ENCODE measurements at places on chromosomes 1 and 21.

DNA sequence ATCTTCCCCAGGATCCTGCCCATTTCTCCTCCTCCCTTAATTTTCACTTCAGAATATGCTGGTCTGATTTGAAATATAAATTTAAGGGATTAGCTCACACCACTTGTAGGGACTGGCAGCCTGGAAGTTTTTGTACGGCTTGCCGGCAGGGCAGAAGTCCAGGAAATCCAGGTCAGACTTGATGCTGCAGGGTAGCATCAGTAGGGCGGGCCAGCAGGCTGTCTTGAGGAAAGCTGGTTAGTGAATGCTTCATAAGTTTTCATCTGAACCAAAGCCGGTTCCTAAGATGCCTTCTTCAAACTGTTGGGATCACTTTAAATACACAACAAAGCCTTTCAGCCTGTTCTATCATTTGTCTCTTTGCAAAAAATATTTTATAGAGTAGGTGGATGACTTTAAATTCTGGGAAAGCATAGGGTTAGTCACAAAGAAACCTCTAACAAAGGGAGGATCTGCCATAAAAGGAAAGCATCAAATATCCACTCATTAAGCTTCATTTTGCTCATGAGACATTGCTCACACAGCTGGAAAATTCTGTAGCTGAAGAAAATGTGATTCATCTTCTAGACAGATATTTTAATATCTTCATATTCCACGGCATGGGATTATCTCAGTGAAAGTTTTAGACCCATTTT, 90.7 kb upstream of the GFI1 start:
- DNase-seq, result no peak

- DNase-seq, result no peak
Observed at GRCh38 chr1:176879784-176880620, 284.5 kb downstream of the ASTN1 start.

DNA sequence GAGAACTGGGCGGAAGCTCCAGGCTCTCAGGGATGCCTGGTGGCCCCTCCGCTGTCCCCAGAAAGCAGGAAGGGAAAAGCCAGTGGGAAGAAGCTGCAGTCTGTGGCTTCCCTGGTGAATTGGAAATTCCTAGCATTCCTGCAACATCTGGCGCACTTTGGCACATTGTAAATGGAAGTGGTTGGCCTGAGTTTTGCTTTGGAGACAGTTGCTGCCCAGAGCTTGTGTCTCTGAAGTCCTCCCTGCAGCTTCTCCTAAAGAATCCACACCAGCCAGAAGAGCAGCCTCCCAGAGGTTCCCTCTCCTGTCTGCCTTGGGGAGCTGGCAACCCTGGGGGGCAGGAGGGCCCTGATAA, 48.2 kb downstream of the ARHGEF10L start:
- DNase-seq, result no peak

DNA sequence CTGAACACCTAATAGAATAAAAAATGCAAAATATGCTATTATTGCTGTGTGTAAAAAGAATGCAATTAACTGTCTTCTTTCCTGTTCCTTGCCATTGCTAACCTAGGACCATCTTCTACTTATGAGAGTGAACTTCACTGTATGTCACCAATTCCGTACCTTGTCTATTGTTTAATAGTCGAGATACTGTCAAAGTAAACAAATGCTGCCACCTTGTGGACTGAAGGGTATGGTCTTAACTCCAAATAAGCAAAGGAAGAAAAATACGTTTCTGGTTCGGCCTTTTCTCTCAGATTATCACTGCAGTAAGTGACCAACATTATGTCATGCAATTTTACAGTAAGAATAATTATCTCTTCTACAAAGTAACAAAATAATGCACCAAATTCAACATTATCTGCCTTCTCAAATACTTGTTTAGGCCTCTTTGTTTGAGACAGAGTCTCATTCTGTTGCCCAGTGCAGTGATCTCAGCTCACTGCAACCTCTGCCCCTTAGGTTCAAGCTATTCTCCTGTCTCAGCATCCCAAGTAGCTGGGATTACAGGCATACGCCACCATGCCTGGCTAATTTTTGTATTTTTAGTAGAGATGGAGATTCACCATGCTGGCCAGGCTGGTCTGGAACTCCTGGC, 133.4 kb downstream of the COP1 start:
- DNase-seq, result no peak

- DNase-seq, result no peak
Observed at GRCh38 chr21:44993321-44994046, 53.7 kb downstream of the SLX9 start.

- DNase-seq, result no peak
Observed at GRCh38 chr1:41720861-41721410, 197.8 kb downstream of the HIVEP3 start.

- DNase-seq, result no peak
Observed at GRCh38 chr1:182952677-182953444, at the start of gene SHCBP1L. Gene SHCBP1L (minus strand): TSS chr1:182953166. CDS start chr1:182953133, 33 bp downstream.

- DNase-seq, result no peak
Observed at GRCh38 chr21:42739061-42739931, 85.9 kb downstream of the PDE9A start.

- no peak for DNase-seq
Observed at GRCh38 chr1:83029050-83029449, 969.9 kb downstream of the TTLL7 start.

GRCh38 chr1:44890007-44890406, 47.0 kb upstream of the PTCH2 start:
- DNase-seq, result no peak

GRCh38 chr1:108533351-108534083, 26.4 kb upstream of the EEIG2 start:
- DNase-seq, result no peak

- DNase-seq, result no peak
Observed at GRCh38 chr1:35675773-35676172, 34.4 kb upstream of the PSMB2 start.

DNA sequence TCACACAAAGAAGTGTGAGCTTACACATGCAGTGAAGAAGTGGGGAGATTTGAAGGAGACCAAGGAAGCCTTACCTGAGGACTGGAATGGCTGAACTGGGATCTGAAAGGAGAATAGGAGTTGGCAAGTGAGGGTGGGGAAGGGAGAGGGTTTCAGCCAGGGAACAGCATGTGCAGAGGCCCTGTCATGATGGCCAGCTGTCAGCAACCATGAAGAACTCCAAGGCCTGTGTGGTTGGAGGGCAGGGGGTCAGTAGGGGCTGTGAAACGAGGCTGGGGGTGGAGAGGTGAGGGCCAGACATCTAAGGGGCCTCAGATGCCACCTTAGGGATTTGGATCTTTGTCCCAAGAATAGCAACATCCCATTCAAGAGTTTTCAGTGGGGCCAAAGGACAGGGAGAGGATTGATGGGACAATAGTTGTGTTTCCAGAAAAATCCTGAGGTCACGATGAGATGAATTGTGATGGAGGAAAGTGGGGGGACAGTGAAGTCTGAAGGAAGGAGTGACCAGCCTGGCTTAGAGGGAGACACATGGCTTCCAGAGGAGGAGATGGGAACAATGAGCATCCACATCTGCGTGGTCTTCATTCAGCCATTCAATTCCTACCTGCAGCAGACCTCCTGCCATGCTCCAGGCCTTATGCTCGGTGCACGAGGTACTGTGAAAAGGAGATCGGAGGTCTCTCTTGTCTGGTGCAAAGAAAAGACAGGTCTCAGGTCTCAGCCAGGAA, 187.6 kb downstream of the MATN1 start:
- DNase-seq, result no peak

GRCh38 chr1:198680174-198680875, 41.5 kb downstream of the PTPRC start:
- DNase-seq, result no peak

- no peak for DNase-seq
Observed at GRCh38 chr21:33270986-33271385, 4.8 kb downstream of the IL10RB start.

- DNase-seq, result no peak
Observed at GRCh38 chr1:85490270-85490985, 25.5 kb upstream of the DDAH1 start.

Measured in activated CD4-positive, alpha-beta T cell treated with anti-CD3 and anti-CD28 coated beads, Interleukin-2, amount 50 U/mL, for 4 hours (primary cell).